ENCODE measurements at places on chromosomes 1 and 21.

DNA sequence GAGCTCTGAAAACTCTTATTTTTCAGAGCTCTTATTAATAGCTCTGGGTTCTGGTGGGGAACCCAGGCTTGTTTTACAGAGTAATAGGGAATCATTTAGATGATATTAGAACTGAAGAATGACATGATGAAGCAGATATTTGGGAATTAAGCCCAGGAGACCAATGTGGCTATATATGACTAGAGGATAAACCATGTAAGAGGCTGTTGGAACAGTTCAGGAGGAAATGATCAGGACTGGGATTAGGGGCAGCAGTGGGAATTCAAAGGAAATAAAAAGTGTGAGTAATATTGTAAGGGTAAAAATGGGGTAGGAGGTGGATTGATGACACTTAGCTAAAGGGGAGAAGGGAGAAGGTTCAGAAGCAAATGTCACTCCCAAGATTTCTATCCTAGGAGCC, 58.6 kb downstream of the GIPC2 start:
- no peak for DNase-seq

DNA sequence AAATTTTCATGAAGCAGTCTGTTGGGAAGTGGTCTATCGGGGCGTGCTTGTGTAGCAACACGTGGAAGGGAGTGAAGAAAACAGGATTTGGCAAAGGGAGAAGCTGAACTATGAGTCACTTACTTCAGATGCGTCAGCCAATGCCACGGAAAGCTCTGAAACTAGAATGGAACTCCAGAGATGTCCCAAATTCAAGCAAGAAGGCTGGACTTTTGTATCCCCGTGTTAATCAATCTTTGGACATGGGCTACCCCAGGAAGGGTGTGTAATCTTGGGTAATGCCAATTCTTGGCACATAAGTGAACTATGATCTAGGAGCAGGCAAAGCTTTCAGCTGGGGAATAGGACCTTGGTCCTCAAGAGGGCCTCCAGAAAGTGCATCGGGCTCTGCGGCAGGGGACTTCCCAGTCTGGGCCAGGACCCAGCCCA, 102.6 kb downstream of the ADSS2 start:
- DNase-seq, result no peak

GRCh38 chr1:94942171-94943128, 15.5 kb upstream of the CNN3 start:
- DNase-seq, result no peak

GRCh38 chr1:17281775-17282181, 26.2 kb upstream of the PADI4 start:
- no peak for DNase-seq

GRCh38 chr1:153422450-153423068, 6.2 kb downstream of the S100A7A start:
- peak; percentile 50 for DNase-seq

- DNase-seq, result no peak
Measured at GRCh38 chr1:43653893-43654292, 3.9 kb downstream of the KDM4A start.

- DNase-seq, result no peak
Measured at GRCh38 chr1:22323846-22324504, 127.7 kb upstream of the ZBTB40 start.

Data from activated T-helper 1 cell treated with anti-CD3 and anti-CD28 coated beads, Interleukin-2, amount 50 U/mL, for 16 hours (primary cell).